ENCODE measurements at places on chromosomes 16 and 17.

GRCh38 chr17:82366749-82367148 is 4.8 kb upstream of the UTS2R start:
- no peak for DNase-seq

- DNase-seq = no peak
These were observed 40.7 kb downstream of the PRAC1 start for GRCh38 chr17:48681609-48682008.

- DNase-seq = no peak
These were observed 109.7 kb downstream of the TRIM37 start for GRCh38 chr17:58996968-58997367.

GRCh38 chr16:88792668-88793250 is 7.7 kb upstream of the PIEZO1 start:
- no peak for DNase-seq

GRCh38 chr17:8520981-8521380 is 85.3 kb downstream of the NDEL1 start:
- no peak for DNase-seq

DNA sequence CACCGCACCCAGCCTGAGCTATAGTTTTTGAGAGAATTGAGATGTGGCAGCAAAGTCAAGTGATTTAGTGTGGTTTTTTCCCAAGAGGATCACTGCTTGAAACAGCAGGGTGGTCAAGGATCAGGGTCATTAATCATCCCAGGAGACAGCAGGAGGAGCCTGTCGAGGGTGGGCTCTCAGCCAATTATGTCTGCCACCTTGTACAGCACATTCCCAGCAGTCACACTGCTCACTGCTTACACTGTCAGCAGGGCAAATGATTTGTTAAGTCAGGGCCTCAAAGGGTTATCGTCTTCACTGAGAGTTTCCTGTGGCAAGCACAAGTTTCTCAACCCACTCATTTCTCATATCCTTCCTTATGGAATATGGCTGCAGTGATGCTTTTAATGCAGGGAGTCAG is 13.2 kb downstream of the B3GNT9 start:
- DNase-seq = no peak

DNA sequence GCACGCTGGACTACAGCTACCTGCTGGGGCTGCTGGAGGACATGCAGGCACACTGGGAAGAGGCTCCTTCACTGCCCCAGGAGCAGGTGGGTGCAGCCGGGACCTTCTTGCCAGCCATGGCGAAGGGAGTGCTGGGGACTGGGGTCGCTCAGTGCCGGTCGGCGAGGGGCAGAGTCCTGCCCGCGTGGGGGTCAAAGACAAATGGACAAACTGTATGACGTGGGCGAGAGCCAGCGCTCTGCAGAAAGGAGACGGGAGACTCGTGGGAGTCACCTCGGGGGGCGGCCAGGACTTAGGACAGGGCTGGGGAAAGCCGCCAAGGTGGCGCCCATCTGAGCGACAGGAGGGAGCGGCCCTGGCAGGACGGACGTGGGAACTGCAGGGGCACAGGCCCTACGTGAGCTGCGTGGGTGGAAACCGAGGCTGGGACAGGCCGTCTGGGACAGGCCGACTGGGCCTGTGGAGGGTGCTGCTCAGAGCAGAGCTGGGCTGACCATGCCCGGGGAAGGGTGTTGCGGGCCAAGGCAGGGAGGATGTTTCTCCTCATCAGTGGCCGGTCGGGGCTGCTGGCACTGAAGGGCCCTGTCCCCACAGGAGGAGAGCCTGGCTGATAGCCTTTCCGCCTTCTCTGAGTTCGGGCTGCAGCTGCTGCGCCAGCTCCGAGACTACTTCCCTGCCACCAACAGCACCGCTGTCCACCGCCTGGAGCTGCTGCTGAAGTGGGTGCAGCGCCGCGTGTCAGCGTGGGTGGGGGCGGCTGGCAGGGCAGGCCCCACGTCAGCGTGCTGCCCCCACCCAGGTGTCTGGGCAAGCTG is 8.0 kb downstream of the TSR3 start:
- no peak for DNase-seq

GRCh38 chr16:84950906-84951305 is 60.4 kb downstream of the ZDHHC7 start:
- peak; percentile 26 for DNase-seq

- DNase-seq = no peak
These were observed 160.4 kb downstream of the CMIP start for GRCh38 chr16:81604960-81605383.

- no peak for DNase-seq
These were observed 27.0 kb upstream of the CAPNS2 start for GRCh38 chr16:55539488-55539887.

GRCh38 chr17:64505340-64506200 is 519 bp downstream of the DDX5 start:
- DNase-seq = peak; percentile 83

DNA sequence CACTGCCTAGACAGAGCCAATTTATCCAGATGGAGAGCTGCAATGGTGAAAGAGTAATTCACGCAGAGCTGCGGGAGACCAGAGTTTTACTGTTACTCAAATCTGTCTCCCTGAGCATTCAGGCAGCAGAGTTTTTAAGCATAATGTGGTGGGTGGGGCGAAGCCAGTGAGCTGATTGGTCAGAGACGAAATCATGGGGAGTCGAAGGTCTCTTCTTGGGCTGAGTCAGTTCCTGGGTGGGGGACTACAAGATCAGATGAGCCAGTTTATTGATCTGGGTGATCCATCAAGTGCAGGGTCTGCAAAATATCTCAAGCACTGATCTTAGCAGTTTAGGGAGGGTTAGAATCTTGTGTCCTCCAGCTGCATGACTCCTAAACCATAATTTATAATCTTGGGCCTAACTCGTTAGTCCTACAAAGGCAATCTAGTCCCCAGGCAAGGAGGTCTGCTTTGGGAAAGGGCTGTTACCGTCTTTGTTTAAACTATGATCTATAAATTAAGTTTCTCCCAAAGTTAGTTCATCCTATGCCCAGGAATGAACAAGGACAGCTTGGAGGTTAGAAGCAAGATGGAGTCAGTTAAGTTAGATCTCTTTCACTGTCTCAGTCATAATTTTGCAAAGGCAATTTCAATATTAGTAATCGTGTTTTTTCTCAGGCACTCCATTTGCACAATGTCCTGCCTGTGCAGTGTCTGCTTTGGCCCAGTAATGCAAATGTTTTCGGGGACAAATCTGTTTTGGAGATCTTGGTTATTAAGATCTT is 27.0 kb downstream of the PIGL start:
- DNase-seq = no peak

- DNase-seq = no peak
These were observed 118.7 kb downstream of the SKAP1 start for GRCh38 chr17:48311324-48311723.

- peak; percentile 24 for DNase-seq
These were observed 1.2 kb downstream of the GNA13 start for GRCh38 chr17:65055280-65055707.

GRCh38 chr17:66583112-66583748 is 251.7 kb upstream of the CACNG5 start:
- DNase-seq = no peak

DNA sequence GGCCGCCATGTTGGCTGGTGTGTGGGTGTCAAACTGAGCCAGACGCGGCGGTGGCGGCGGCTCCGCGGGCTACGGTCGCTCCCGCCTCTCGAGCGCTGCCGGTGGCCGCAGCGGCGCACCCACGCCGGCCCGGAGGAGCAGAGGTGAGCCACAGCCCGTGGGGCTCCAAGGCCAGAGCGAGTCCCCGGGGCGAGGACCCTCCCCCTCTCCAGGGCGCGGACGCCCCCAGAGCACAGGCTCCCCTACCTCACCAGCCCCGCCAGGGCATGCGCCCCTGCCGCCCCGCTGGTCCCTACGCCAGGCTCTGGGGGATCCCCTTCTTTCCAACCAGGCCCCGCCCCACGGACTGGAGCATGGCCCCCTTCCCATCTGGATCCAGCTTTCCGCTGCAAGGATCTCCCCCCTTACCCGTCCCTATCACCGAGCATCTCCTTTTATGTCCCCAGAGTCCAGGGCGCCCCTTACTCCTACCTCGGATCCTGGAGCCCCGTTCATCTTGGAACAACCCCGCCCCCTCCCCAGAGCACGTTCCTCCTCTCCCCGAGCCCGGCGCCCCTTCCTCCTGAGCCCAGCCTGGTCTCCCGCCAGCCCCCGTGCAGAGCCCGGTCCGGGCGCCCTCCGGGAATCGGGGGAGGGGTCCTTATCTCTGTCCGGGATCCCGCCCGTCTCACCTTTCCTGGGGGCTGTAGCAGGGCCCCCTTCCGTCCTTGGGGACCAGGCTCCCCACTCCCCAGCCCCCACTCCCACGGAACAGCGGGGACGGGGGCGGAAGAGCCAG is 412 bp downstream of the EPN2 start:
- peak; percentile 40 for DNase-seq

DNA sequence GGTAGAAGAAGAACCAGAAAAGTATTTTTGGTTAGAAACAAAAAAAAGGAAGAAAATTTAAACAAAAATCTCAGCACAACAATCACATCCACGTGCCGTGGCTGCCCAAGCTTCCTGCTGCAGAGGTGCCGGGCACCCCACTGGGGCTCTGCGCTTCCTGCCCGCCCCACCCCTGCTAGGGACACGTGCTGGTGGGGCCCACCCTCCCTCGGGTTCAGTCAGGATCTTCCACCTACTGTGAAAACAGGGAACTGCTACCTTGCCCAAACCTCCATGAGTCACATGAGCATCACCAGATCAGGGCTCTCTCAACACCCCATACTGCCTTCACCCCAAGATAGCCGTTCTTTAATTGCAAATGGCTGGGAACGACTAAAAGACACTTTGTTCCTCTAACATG is 24.4 kb upstream of the CYTH1 start:
- DNase-seq = peak; percentile 67

DNA sequence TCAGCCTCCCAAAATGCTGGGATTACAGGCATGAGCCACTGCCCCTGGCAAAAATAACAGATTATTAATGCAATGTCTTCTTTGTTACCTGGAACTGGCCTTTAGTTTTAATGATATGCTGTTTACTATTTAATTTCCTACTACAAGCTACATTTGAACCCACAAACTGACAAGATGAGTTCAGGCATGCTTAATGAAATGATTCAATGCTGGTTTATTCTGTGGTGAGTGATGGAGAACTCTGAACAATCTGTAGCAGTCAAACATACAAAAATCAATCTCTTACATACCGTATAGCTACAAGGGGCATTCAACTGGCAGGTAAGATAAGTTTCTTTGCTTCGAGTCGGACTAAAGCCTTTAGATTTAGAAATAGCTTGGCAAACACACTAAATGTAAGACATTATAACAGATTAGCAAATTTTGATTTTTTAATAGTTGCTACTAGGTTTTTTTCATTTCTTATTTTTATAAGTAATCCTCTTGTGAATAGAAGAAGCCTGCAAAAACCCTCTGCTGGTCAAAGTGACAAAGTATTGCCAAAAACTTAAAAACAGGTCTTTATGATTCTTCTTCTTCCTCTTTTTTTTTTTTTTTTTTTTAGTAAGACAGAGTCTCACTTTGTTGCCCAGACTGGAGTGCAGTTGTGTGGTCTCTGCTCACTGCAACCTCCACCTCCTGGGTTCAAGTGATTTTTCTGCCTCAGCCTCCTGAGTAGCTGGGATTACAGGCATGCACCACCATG is 138.5 kb downstream of the SSH2 start:
- no peak for DNase-seq

DNA sequence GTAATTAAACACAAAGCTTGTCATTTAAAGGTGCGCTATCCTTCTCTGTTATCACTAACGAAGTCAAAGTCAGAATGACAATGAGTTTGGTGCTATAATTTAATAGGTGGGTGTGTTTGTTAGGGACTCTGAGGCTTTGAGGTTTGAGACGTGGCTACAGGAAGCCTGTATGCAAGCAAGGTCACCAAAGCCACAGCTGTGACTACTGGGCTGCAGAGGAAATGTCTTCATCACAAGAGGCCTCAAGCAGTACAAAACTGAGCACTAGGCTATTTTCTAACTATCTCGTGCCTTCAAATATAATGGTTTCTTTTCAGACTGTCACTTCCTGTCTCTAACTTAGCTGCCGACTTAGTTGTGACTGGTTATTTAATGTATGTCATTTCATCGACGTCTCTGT is 141.2 kb downstream of the AATF start:
- peak; percentile 29 for DNase-seq

DNA sequence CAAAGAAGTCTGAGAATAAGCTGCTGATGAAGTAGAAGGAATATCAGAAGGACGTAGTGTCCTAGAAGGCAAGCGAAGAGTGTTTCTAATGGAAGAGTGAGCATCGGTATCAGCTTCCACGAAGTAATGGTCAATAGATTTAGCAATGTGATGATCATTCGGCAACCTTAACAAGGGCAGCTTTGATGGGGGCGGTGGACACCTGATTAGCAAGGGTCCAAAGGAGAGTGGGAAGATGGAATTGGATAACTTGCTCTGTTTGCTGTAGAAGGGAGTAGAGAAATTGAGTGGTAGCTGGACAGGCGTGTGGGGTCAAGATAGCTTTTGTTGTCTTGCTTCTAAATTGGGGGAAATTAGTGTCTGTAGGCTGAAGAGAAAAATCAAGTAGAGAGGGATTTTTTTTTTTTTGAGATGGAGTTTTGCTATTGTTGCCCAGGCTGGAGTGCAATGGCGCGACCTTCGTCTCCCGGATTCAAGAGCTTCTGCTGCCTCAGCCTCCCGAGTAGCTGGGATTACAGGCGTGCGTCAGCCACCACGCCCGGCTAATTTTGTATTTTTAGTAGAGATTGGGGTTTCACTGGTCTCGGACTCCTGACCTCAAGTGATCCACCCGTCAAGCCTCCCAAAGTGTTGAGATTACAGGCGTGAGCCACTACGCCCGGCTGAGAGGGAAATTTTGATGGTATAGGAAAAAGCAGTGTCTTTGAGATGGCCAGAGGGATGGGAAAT is 13.9 kb upstream of the HES7 start:
- no peak for DNase-seq

GRCh38 chr16:677316-678190 is 2.1 kb downstream of the RHBDL1 start:
- no peak for DNase-seq

DNA sequence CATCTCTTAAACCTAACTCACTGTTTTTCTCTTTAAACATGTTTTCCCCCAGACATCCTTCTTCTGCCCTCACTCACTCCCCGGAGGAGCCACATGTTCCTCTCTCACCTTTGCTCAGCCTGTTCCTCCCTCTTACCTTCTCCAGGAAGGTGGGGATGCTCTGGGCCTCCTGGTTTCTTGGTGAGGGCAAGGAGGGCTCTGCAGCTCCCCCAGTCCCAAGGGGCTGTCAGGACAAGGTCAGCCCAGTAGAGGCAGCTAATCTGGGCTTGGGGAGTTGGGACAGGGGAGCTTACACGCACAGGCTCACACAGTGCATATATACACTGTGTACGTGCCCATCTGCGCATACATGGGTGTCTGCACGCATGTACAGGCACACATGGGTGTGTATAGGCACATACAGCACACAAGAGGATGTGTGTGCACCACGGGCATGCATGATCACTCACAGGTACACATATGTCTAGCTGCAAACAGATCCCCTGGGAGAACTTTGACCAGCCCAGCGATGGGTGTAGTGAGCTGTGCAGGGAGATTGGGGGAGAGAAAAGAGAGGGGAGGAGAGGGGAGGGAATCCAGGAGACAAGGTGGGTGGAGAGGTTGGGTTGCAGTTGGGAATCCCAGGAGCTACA is 28.6 kb upstream of the SPNS3 start:
- DNase-seq = no peak

Data from activated CD8-positive, alpha-beta memory T cell treated with anti-CD3 and anti-CD28 coated beads, Interleukin-2, amount 50 U/mL, for 4 hours (primary cell).